ENCODE measurements at places on chromosomes 5 and 9.

GRCh38 chr9:127194881-127195713 is 69.5 kb upstream of the GARNL3 start:
- no peak for DNase-seq

DNA sequence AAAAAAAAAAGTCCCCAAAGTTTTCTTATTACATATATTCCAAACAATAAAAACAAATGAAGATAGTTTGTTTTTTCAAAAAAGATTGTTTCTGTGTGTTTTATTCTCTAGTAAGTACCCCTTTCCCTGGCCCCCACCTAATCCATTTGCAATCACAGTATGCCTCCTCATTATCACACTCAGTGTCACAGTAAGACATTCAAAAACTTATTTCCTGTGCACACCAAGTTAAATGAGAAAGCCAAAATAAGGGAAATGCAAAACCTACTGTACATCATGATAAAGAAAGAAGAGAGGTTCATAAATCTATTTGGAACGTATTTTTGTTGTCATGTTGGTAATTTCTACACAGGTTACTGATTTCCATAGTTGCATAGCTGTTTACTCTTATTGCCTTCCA is 62.3 kb downstream of the ST8SIA4 start:
- DNase-seq, result no peak

DNA sequence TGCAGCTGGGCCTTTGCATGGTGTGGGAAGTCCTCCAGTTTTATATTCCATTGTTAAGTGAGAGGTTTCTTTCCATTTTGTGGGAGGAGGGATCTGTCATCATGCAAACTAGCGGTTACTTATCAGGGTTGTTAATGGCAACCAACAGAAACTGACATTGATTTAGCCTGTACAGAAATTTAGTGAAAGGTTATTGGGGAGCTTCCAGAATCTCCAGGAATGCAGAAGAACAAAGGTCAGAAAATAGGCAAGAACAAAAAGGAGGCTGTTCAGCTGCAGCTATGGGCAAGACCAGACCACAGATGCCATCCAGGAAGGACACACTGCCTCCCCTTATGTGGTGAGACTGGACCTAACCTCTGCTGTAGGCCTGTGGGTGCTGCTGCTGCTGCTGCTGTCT is 395.8 kb downstream of the KDM4C start:
- no peak for DNase-seq

DNA sequence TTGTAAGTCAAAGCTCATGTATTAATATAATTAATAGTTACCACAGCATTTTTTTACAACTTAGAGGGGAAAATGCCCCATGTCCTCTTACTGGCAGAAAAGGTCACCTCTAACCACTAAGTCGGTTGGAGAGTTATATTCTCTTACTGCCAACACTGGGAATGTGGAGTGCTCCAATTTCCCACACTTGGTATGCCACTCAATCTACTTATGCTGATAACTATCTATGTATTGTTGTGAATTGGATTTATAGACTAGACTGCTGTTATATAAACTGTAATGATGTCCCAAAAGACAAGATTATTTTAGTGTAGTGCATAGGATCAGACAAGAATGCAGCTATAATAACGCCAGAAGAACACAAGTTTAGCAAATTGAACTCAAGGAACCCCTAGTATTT is 2385.2 kb upstream of the C9orf72 start:
- DNase-seq, result no peak

GRCh38 chr5:141669520-141669919 is 12.5 kb downstream of the ARAP3 start:
- no peak for DNase-seq

DNA sequence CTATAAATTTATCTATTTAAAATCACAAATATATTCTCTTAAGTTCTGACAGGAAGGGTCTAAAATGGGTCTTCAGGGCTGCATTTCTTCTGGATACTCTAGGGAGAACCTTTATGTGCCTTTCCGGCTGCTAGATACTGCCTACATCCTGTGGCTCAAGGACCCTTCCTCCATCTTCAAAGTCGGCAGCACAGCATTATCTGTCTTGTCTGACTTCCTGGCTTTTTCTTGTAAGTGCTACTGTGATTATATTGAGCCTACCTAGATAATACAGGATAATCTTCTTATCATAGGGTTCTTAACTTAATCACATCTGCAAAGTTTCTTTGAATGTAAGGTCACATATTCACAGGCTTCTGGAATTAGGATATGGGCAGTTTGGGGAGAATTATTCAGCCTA is 943.8 kb upstream of the TYRP1 start:
- DNase-seq, result no peak

DNA sequence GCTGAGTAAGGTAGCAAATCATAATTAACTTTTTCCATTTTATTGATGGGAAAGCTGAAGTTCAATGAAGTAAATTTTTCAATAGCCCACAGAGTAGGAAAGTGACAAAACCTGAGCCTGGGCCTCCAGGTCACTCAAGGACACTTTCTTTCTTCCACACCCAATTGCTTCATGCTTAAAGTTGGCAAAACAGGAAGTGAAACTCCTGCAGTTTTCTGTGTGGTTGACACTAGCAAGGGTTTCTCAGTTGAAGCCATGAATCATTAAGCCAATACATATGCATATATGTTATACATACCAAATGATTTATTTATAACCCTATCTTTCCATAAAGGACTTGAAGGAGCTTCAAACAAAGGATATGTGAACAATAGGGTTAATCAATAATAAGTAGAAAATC is 13.9 kb downstream of the TLR4 start:
- DNase-seq, result no peak

- no peak for DNase-seq
Observed at GRCh38 chr5:13186177-13186576, 758.3 kb downstream of the DNAH5 start.

GRCh38 chr5:75659791-75660450 is 48.7 kb downstream of the ANKDD1B start:
- DNase-seq, result no peak

GRCh38 chr9:136104916-136105315 is 9.8 kb upstream of the NACC2 start:
- DNase-seq, result no peak

DNA sequence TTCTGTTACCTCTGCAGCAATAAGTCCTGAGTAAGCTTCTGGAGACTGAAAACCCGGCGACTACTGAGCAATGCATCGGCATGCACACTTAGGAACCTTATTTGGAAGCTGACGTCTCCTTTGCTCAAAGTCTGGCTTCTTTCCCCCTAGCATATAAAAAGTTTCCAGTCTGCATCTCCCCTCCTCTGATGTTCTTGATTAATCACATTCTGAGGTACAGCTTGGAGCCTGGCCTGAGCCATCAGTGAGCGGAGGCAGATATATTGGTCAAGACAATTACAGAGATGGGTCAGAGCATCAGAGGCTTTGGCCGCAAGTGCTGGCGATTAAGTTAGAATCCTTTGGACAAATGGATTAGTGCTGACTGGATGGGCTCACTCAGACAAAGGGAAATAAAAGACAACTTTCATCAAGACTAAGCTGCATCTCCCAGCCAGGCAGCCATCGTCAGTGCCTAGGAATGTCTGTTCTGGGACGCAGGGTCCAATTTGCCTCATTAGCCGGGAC is 140.7 kb downstream of the MTX3 start:
- DNase-seq, result no peak

DNA sequence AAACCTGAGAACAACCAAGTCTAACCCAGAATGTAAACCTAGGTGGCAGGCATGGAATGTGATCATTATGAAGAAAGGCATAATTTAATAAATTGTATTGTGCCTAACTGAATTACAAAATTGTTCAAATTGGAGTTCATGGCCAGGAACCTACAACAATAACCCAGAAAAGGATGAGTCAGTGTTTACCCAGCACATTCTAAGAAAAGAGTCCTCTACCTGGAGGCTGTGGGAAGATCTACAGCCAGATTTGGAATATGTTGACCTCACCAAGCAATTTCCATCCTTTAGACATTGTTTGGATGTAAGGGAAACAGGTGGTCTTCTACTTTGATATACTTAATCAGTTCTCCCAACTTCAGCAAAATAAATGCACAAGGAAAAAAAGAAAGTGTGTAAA is 152.2 kb downstream of the TMEM161B start:
- DNase-seq, result no peak

DNA sequence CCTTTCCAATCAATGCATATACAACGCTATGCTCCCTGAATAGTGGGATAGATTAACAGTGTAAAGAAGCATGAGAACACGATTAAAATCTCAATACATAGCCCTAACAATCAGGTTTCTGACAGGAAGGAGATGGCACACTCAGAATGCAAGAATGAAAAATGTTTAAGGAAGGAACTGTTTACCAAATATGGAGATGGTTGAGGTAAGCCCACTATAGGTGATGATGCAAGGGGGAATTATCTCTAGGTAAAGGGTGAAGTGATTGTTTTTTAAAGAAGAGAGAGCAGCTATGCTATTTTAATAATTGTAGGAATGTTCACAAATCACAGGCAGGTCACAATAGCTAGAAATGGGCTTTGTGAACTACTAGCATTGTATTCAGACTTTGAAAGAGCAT is 302.4 kb downstream of the CHSY3 start:
- no peak for DNase-seq

DNA sequence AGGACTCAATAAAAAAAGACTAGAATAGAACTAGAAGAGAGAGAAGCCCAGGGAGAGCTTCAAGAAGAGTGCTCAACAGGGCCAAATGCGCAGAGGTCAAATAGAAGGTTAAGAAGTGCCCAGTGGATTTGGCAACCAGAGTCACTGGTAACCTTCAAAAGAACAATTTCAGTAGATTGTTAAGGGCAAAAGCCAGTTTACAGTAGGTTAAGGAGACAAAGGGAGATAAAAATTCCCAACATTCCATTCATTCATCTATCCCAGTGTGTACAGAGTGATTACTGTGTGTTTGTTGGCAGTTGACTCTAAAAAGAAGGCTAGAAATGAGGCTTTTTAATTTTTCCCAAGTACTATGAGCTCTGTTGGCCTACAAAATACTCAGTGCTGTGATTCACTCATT is 69.4 kb downstream of the RIGI start:
- no peak for DNase-seq

DNA sequence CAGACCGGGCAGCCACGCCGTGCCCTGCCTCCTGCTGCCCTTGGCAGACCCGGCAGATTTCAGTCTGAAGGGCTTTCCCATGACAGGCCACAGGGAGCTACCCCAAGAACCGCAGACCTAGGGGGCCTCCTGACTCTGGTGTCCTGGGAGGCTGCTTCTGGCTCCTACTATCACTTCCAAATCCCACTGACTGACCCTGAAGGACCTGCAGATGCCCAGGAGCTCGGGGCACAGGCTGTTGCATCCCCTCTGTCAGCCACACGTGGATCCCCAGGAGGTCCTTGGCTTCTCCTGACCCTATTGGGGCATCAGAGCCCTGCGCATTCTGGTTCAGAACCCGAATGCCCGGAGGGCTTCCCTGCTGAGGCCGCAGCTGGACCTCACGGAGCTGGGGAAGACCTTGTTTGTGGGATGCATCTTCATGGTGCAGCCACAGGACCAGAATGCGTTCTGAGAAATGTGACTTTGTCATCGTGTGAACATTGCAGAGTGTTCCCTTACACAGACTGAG is 81.3 kb upstream of the IRX4 start:
- no peak for DNase-seq

GRCh38 chr9:77375956-77376532 is 198.7 kb downstream of the VPS13A start:
- no peak for DNase-seq

DNA sequence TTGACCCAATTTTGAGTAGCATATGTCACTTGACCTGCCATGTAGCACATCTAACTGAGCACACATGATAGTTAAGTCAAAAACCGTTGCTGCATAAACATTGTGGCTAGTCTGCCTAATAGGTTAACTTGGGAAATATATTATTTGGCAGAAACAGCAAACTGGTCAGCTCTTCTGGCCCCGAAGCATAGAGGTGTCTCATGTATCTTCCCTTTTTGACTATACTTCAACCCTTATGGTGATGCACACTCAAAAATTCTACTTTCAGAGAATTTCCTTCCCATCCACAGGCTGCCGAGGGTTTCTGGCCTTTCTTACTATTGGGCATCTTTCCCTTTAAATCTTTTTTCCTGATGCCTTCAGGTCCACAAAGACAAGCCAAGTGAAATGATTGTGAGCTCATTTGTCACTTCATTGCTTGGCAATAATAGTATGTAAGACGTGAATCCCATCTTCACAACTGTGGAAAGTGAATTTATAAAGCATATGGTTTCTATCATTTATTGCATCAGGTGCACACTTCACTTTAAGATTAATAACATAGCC is 41.2 kb downstream of the MOCS2 start:
- DNase-seq, result no peak

DNA sequence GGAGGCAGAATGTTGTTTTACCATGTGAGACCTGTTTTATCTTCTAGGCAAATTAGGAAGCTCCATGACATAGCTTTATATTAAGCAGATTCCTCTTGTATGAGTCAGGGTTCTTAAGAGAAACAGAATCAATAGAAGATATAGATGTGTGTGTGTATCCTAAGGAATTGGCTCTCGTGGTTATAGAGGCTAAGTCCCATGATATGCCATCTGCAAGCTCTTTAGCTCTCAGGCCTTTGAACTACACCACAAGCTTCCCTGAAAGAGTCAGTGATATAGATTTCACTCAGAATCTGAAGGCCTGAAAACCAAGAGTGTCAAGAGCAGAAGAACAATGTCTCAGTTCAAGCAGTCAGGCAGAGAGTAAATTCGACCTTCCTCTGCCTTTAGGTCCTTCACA is 365.8 kb upstream of the ZNF608 start:
- no peak for DNase-seq

DNA sequence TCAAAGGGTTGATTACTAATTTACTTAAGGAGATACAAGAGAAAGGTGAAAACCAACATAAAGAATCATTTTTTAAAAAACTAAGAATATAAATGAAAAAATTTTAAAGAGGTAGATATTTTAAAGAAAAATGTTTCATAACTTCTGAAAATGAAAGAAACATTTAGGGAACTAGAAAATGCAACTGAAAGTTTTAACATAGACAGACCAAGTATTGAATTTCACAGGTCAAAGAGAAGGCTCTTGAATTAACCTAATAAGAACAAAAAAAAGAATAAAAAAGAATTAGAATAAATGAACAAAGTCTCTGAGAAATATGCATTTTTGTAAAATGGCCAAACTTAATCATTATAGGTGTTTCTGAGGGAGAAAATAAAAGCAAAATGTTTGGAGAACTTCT is 16.1 kb upstream of the FAM174A start:
- no peak for DNase-seq

- DNase-seq, result no peak
Observed at GRCh38 chr5:178330791-178331404, 98.3 kb upstream of the PHYKPL start.

Data from stimulated activated CD4-positive, alpha-beta T cell treated with anti-CD3 and anti-CD28 coated beads, Interleukin-1b, Interleukin-23, amount 100 ng/mL, for 1 hour (primary cell).